GM12892 (cell line): ENCODE measurements at places on chromosomes 7 and 10.

DNA sequence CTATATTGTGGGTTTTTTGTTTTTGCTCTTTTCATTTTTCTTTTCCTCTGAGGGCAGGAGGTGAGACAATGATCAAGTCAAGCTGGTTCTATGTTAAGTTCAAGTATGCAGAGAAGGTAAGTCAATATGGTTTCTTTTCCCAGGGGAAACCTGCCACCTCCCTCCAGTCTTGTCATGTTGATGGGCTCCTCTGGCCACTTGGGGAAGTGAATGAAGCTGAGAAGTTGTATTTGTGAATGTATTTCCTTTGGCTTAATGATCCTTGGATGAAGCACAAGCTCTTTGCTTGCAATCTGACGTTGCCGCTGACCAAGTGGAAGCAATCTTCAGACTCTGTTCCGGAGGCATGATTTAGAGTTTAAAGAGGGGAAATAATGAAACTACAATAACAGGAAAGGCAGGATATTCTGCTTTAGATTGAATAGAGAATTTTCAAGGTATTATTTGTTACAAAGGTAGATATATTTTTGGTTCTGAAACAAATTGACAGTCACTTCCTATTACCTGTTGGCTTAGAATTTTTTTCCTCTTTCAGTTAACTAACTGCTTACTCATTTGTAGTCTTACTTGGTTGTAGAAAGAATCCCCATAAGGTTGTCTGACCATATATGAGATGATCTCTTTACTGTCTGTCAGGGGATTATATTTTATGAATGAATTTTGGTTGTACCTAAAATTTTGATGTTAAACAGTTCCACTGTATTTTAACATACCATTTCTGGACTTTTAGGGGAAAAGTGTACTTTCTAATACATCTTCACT lies 369.6 kb downstream of the AUTS2 start:
- no peak for DNase-seq

GRCh38 chr7:107291434-107291833 lies 122.6 kb downstream of the HBP1 start:
- no peak for DNase-seq

DNA sequence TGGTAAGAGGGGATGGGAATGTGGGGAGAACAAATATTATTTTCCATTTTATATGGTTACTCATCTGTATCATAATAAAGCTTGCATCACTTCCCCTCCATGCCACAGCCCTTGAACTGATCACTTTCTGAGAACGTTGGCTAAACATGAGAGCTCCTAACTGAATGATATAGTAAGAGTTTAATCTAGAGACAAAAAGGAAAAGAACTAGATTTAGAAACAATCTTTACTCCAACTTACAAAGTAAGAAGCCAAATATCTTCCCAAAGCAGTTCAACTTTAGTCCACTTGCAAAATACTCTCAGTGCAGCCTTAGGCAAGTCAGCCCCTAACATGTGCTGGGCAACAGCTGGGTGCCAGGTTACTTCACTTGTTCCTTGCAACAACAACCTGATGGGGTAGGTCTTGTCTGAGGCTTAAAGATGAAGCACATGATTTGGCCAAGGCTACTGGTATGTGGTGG lies 20.3 kb downstream of the SMURF1 start:
- no peak for DNase-seq

- DNase-seq: no peak
Measured at GRCh38 chr10:133464582-133465031, 10.9 kb downstream of the SCART1 start.

DNA sequence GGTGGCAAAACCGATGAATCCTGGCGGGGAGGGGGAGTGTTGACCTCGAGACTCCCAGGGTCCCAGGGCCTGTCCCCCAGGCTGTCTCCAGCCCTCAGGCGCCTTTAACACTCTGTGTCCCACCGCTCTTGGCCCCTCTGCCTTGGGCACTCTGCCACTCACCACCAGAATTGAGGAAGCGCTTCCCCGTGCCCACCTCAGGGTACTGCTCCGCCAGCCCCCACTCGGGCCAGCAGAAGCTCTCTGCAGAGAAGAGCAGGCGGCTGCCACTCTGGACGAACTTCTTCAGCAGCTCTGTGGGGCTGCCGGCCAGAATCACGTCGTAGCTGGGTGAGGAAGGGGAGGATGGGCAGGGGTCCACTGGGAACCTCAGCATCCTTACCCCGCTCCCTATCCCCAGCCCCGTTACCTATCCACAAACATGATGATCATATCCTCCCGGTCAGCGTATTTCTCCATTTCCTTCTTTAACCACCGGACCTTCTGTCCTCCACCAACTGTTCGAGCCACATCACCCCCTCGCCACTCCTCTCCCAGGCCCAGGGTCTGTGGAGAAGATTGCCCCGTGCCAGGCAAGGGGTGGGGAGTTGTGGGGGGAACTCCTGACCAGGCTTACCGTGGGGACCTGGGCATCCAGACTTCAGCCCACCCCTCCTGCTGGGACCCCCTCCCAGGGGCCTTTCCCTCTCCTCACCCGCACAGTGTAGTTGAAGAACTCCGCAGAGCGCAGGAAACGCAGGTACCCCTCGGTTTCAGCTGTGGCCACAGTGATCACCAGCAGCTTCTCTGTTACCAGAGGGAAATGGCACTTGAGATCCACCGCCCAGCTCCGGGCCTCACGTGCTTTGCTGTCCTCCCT lies 1.2 kb downstream of the PLOD3 start:
- DNase-seq: no peak

DNA sequence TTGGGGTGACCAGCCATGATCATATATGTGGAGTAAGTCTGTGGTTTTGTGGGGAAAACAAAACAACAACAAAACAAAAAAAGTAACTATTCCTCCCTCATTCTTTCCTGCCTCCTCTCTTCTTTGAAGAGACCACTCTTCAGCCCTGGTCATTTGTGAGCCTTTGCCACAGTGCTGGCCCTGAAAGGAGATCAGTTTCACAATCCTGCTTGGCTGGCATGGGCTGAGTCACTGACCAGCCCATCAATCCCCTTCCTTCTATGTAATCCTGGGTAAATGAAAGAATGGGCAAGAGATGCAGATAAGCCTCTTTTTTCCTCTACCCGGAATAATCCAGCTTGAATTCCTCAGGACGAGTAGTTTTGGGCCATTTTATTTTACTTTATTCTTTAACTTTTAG lies 13.6 kb downstream of the CSTF2T start:
- DNase-seq: no peak

DNA sequence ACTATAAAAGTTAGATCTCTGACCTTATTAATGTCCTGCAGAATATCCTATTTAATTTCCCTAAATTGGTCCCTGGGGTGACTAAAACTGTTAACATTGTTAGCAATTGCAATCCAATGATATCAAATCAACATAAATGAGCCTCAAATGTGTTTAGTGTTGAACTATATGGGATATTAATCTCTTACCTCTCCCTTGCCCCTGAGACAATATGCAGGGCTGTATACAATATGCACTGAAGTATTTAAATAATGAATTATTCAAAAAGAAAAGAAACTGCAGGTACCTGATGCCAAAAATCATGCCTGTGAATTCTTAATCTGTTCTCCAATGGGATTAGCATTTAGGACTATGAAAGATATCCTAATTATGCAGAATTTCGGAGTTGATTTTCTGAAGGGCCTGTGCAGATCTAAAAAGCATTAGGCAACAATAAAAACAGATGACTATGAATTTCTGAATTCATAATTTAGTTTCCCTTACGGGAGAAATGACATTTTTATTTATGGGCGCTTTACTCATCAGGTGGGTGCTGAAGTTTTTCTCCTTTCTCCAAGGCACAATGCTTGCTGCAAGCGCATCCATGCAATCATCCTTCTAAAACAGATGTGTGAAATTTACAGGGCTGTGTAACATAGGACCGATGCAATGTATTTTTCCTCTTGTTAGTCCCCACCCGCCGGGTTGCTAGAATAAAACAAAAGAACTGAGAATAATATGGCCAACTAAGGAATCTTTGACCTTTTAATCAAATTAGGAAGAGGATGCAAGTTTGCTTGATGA lies 5.4 kb upstream of the C10orf90 start:
- DNase-seq: no peak

DNA sequence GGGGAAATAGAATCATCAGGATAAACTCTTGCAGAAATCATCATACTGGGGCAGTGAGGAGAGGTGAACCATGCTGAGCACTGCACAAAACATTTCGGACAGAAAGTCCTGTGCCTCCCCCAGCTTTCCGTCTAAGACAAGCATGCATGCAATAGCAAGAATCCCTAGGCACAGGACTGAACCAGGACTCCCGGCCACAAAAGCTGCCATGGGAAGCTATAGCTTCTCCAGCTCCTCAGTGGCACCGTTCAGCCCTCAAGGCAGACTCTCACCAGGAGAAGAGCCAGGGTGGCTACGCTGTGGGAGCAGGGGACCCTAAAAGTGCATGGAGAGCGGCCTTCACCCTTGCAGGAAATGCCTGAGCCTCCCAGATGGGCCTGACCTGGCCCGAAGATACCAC lies 70.8 kb downstream of the ASB13 start:
- DNase-seq: no peak

GRCh38 chr7:144735505-144736276 lies 100.2 kb downstream of the TPK1 start:
- DNase-seq: no peak

GRCh38 chr7:105178177-105178576 lies 164.2 kb downstream of the KMT2E start:
- DNase-seq: no peak

GRCh38 chr7:19772841-19773760 lies at the start of gene TMEM196:
Gene TMEM196, minus strand, starts transcription at chr7:19773617. Its CDS starts 921 bp downstream, at chr7:19772696.
- no peak for DNase-seq

- DNase-seq: no peak
Measured at GRCh38 chr10:90734415-90734814, 123.4 kb downstream of the HTR7 start.

GRCh38 chr7:34038816-34039470 lies 133.6 kb downstream of the BMPER start:
- DNase-seq: no peak

DNA sequence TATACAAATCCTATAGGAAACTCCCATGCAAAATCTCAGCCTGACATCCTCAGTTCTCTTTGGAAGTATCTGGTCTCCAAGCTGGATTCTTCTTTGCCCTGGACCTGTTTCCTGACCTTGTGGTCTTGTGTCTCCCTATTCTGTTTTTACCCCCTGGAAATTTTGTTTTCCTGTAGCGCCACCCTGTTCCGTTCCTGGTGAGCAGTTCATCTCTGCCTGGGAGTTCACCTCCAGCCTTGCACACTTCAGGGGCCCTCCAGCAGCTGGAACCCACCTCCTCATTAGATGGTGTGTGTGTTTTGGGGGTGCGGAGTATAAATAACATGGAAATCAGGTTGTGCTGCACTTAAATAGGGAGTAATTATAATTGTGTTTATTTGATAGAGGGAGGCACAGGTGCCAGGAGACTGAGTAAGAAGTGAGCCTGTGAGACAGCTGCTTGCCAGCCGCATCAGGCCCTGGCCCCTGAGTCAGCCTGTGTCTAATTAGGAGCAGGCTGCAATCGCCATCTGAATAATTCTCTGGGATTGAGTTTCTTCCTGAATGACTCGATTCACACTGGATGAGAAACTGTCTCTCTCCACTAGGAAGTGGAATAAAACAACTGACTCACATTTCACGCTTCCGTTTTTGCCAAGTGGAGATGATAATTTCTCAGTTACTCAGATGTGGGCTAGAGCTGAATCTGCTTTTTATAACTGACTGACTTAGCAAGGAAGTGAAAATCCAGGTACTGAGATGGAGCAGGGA lies 69.4 kb upstream of the HECTD2 start:
- no peak for DNase-seq

DNA sequence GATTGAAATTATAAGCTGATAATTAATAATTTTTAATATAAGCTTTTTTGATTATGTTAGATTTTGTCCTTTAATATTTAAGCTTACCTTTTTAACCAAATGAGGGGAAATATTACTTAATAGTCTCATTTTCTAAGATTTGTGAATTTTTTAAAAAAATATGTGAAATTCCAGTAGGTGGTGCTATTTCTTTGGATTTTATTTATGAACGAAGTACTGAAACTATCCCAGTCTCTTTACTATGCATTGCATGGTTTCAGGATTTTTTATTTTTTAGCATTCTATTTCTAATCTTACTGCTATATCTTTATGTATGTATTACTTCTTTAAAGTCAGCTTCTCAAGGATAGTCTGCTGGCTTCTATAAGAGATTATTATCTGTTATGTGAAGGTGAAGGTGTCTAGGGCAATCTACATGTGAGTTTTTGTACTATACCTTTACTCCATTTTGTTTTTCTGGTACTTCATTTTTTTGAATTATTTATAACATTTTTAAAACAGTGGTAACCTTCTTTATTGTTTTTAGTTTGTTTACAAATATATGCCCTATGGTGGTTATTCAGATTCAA lies 78.3 kb downstream of the ATRNL1 start:
- DNase-seq: no peak

- no peak for DNase-seq
Measured at GRCh38 chr7:155293721-155294510, 3.8 kb upstream of the INSIG1 start.

- DNase-seq: no peak
Measured at GRCh38 chr10:115939101-115939854, 333.7 kb downstream of the GFRA1 start.
